ENCODE measurements at places on chromosomes 2 and 18. TPM values are rescaled to one million over a fixed set of nuclear protein-coding genes. Genes with fewer than 3 reads are reported as not detected.

Gene MTIF2
- 43.6 TPM for total RNA-seq

Gene HOXD11
- total RNA-seq: not detected

Gene ID2
- total RNA-seq: 8.1 TPM

Gene TEX261
- 43.4 TPM for total RNA-seq

Gene REEP1
- 0.29 TPM for total RNA-seq

Gene HNMT
- 15.7 TPM for total RNA-seq

Gene MATN3
- 3.5 TPM for total RNA-seq

Gene SOCS6
- total RNA-seq: 28.4 TPM

Gene PTPRM
- 98.0 TPM for total RNA-seq

Gene ARHGAP25
- total RNA-seq: 3.0 TPM

Gene SRSF7
- total RNA-seq: 167 TPM

Gene CDH7
- not detected for total RNA-seq

Gene USP40
- total RNA-seq: 32.0 TPM

Gene EHD3
- total RNA-seq: 5.2 TPM

Gene OTOS
- total RNA-seq: not detected

Gene IL36B
- total RNA-seq: not detected

Gene XIRP2
- under 0.01 TPM for total RNA-seq

Gene SP100
- total RNA-seq: 216 TPM

Gene SIX3
- total RNA-seq: not detected

Gene RPS27A
- total RNA-seq: 1,243 TPM

Gene KIAA1328
- total RNA-seq: 11.7 TPM

Gene TXNDC2
- 0.07 TPM for total RNA-seq

Gene TFPI
- total RNA-seq: 498 TPM

Gene CRYBA2
- total RNA-seq: not detected

Gene SPC25
- total RNA-seq: 16.4 TPM

Gene VWA3B
- not detected for total RNA-seq

Gene MEP1B
- total RNA-seq: not detected

Gene ABCG8
- total RNA-seq: not detected

Gene RTKN
- 9.3 TPM for total RNA-seq

Gene GPR55
- not detected for total RNA-seq

Gene SCYGR4
- total RNA-seq: not detected

Gene TUBA4B
- not detected for total RNA-seq

Gene ALLC
- not detected for total RNA-seq

Gene CFAP65
- not detected for total RNA-seq

Gene ICA1L
- total RNA-seq: 6.4 TPM

Gene NIFK
- total RNA-seq: 117 TPM

Gene KCNIP3
- total RNA-seq: 2.0 TPM

Gene TRIP12
- total RNA-seq: 389 TPM

Gene NOP58
- 148 TPM for total RNA-seq

Gene HRH4
- not detected for total RNA-seq

Gene SMCHD1
- total RNA-seq: 112 TPM

Gene RNU2-63P
- under 0.01 TPM for total RNA-seq

Gene GNAL
- total RNA-seq: 3.5 TPM

Gene OTX1
- 0.27 TPM for total RNA-seq

Gene GAD1
- 0.14 TPM for total RNA-seq

Gene NEDD4L
- total RNA-seq: 24.4 TPM

Gene GALNT3
- 0.36 TPM for total RNA-seq

Gene UGT1A3
- not detected for total RNA-seq

Gene IL1R1
- 10.9 TPM for total RNA-seq

Gene CCDC74B
- total RNA-seq: 0.66 TPM

Gene ALMS1
- 18.0 TPM for total RNA-seq

Gene ASB18
- total RNA-seq: not detected

Gene CIDEA
- total RNA-seq: 2.4 TPM

Gene CNNM4
- 6.1 TPM for total RNA-seq

Gene OR6B2
- not detected for total RNA-seq

Gene HDLBP
- 663 TPM for total RNA-seq
